ENCODE measurements at places on chromosomes 5 and 9.

DNA sequence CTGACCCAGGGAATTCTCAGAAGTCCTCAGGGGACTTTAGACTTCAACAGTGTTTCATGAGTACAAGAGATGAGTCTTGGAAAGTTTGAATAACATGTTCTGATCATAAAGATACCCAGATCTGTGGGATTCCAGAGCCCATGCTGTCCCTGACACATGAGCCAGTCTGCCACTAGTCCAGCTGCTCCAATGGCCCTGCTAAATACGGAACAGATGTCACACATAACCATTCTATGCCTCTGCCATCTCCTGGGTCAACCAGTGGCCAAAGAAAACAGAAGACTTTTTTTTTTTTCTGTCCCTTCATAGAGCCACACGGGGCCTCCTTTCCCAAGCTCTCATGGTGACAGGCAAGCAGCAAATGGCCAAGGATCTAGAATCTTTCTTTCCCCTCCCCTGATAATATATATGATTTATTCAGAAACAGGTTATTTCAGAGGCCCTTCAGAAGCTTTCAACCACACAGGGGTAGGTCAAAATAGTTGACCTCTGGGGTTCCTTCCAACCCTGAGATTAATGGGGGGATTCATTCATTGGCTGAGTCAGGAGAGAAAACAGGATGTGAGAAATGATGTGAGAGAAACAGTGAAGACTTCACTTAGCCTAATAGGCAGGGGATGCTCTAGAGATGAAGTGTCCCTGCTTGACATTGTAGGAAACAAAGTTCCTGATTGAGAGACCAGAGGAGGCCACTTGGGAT, 367.7 kb downstream of the CDK5RAP2 start:
- no peak for DNase-seq

DNA sequence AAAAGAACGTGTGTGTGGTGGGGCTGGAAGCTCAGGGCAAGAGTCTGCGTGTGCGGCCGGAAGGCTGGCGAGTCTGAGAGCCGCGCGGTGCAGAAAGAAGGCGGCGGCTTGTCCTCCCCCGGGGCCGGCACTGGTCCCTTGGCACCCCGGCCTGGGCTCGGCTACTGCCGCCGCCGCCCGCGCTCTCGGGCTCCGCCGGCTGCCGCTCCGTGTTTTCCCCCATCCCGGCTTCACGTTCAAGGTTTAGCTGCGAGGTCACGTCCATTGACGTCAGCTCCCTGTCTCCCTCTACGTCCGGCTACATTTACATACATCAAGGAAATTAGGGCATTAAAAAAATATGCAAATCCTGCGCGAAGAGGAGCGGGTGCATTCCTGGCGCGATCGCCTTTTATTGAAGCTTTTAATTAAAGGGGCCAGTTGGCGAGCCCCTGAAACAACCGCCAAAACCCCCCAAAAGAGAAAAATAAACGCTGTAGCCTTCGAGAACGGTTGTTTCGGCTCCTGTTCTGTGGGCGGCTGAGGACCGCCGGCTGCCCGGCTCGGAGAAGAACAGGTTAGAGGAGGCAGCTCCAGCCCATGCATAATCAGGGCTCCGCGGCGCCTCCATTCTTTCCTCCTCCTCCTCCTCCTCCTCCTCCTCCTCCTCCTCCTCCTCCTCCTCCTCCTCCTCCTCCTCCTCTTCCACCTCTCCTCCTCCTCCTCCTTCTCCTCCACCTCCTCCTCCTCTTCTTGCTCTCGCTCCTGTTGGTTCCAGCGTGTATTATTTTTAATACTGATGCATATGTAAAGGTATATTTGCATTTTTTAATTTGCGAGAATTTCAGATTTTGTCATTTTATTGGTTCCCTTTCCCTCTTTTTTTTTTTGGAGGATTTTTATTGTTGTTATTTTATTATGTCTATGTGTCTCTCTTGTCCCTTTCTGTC, 207.0 kb downstream of the MEF2C start:
- no peak for DNase-seq

GRCh38 chr9:133103183-133103986, 17.7 kb downstream of the RALGDS start:
- DNase-seq, result peak; percentile 57

- DNase-seq, result no peak
These were observed 526.7 kb upstream of the TYRP1 start for GRCh38 chr9:12166518-12166917.

GRCh38 chr5:91499943-91500531, 116.9 kb upstream of the ARRDC3 start:
- DNase-seq, result no peak

DNA sequence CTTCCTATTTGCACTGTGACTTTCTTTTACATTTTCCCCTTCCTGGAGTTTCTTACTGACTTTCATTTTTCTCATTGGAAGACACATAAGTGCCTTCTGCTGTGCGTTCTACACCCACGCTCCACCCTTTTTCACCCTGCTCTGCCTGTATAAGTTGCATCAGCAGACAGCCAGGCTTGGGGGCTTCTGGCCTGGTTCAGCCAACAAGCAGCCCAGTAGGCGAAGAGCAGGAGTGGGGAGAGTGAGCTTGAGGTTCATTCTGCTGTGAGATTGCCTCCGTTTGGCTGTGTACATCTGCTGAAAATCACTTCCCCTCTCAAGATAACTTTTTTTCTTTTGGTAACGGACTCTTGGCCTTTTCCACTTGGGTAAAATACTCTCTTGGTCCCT, 38.4 kb downstream of the RASGRF2 start:
- DNase-seq, result no peak

- DNase-seq, result peak; percentile 36
These were observed 44.0 kb upstream of the SVEP1 start for GRCh38 chr9:110623462-110624025.

- no peak for DNase-seq
These were observed 20.6 kb downstream of the GLRX start for GRCh38 chr5:95801961-95802360.

DNA sequence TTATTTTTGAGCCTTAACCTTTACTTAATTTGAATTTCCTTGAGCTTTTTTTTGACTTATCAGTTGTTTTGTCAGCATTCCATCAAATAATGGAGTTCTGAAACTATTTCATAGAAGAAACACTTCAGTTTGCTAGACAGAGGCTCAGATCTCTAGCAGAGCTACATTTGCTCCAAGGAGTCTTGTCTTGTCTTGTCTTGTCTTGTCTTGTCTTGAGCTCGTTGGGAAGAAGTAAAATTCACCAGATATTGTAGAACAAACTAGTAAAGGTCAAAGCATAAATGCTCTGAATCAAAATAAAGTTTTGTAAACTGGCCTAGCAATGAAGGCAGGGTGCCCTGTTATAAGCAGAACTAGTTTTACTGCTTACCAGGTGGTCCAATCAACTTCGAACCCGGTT, 33.5 kb downstream of the RAB24 start:
- DNase-seq, result no peak
